ENCODE measurements at places on chromosomes 16 and 17.
A peak's percentile ranks its signal among the peaks of the same experiment; 100 is the strongest.

- no peak for DNase-seq
Observed at GRCh38 chr17:18961634-18962493, 9.9 kb downstream of the SLC5A10 start.

GRCh38 chr17:82246365-82247181 is 17.7 kb downstream of the SLC16A3 start:
- no peak for DNase-seq

- DNase-seq = no peak
Observed at GRCh38 chr17:44102849-44103622, 20.4 kb downstream of the HDAC5 start.

DNA sequence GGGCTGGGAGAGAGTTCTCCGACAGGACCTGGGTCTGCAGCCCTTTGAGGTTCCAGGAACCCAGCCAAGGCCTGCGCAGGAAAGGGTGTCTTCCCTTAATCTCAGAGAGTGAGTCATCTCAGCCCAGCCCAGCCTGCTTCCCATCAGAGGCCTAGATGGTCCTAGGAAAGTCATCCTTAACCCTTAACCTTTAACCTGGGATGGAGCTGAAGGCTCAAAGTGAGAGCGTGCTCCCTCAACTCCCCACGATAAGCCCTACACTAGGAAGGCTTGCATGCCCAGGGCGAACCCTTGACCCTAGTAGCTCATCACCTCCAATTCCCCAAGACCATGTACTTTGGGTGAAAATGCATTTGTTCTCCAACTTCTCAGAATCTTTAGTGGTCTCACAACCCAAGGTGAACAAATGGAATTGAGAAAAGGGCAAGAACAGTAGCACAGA is 4.8 kb upstream of the ATXN7L3 start:
- DNase-seq = no peak

GRCh38 chr16:82936941-82937551 is 310.3 kb downstream of the CDH13 start:
- DNase-seq = no peak

DNA sequence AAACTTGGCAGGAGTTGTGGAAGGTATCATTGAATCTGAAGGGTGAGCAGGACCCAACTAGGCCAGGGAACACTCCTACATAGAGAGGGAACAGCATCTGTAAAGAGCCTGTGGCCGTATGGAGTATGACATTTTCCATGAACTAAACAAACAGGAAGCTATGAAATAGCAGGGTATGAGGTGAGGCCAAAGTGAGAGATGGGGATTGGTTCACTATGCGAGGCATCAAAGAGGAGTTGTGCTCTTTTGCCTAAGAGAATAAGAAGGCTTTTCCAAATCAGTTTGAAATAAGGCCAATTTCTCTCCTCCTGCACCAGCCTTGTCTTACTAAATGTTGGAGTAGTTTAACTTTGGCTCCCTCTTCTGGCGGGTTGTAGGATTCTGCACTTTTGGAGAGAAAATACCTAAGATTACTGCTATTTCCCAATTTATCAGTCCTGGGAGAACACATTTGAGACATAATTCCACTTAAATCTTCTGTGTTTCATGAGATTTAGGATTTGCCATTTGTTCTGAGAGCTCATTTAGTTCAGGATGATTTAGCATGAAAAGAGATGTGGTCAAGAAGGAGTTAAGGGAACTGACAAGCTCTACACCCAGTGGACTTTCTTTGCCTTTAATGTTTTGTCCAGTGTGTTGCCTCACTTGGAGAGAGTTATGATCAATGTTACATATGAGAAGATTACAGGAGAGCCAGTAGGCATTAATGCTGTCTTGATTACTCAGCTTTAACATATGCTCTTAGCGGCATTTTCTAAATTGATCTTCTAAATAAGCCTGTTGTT is 55.4 kb downstream of the TNRC6C start:
- DNase-seq = peak; percentile 11
